Calu3 (cell line): ENCODE measurements at places on chromosomes 1 and 21. TPM values are rescaled to one million over a fixed set of nuclear protein-coding genes. Genes with fewer than 3 reads are reported as not detected.

Gene OR6K3
- not detected in 2 replicates for total RNA-seq

DNA sequence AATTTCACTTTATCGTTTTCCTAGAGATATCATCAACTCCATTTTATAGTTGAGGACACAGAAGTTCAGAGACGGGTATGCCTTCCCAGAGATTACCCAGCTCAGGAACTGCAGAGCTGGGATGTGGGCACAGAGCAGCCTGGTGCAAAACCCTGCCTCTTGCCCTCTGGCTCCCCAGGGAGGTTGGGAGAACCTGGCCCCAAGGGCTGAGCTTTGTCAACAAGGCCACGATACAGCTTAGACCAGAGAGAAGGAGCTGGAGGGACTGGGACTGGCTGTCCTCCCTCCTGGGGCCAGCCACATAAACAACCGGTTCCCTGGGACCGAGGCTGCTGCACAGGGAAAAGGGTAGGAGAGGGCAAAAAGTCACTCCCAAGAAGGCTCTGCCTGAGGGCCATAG, 3.8 kb downstream of the RIMS3 start:
- H3K27me3 ChIP-seq: no peaks in the 10 kb centered on the region
- no peak overlapping the region for H3K4me3 ChIP-seq
- H3K27ac ChIP-seq: no peak overlapping the region
- DNase-seq: no peak
- H3K4me1 ChIP-seq: peaks cover 28% of the 10 kb centered on the region
- no peaks in the 10 kb centered on the region for H3K36me3 ChIP-seq

GRCh38 chr1:53123453-53124140, 18.8 kb downstream of the SLC1A7 start:
- peaks cover 9% of the 10 kb centered on the region for H3K27me3 ChIP-seq
- H3K27ac ChIP-seq: no peak overlapping the region
- H3K4me3 ChIP-seq: no peak overlapping the region
- DNase-seq: no peak
- peaks cover 11% of the 10 kb centered on the region for H3K4me1 ChIP-seq
- peaks cover 3% of the 10 kb centered on the region for H3K36me3 ChIP-seq

DNA sequence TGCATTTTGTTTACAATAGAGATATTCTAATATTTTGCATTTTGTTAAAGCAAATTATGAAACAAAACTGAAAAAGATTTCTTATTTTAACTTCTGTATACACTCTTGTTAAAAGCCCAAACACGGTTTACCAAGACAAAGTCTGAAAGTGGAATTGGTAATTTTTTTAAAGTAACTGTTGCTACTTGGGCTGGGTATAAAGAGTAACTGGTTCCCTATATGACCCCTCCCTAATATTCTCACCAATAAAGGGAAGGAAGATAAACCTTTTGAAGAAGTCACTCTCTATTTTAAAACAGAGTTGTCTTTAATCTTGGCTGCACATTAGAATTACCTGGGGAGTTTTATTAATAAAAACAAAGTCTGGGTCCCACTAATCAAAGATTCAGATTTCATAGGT, 27.4 kb downstream of the ARHGAP29 start:
- peaks cover 49% of the 10 kb centered on the region for H3K36me3 ChIP-seq
- no peak overlapping the region for H3K4me3 ChIP-seq
- no peaks in the 10 kb centered on the region for H3K27me3 ChIP-seq
- DNase-seq: no peak
- H3K4me1 ChIP-seq: peaks cover 9% of the 10 kb centered on the region

DNA sequence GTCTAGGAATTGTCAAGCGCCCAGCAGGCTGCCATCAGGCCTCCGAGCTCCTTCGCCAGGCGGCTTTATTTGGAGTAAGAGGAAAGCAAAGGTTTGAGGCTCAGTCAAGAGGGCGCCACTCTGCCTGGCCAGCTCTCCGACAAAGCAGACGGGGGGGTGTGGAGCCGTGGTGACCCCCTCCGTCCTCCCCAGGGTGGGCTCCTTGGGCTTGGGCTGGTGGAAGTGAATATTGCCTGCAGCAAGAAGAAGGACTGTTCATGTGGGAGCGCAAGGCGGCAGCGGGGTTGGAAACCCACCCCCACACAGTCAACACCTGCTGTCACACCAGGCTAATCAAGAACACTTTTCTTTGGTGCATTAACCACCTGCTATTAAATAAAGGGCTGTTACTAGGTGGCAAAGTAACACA, 14.6 kb downstream of the EPHX1 start:
- H3K4me1 ChIP-seq: no peaks in the 10 kb centered on the region
- H3K36me3 ChIP-seq: peaks cover 8% of the 10 kb centered on the region
- no peak overlapping the region for H3K4me3 ChIP-seq
- no peaks in the 10 kb centered on the region for H3K27me3 ChIP-seq

Gene SLC45A1
- total RNA-seq: 0.73 TPM in 2 replicates

Gene RRP1
- 37.2 and 49.4 TPM in 2 replicates for total RNA-seq

GRCh38 chr21:45362748-45363145, 42.2 kb upstream of the COL18A1 start:
- no peak overlapping the region for H3K27ac ChIP-seq
- DNase-seq: no peak
- H3K36me3 ChIP-seq: peaks cover 10% of the 10 kb centered on the region
- no peaks in the 10 kb centered on the region for H3K27me3 ChIP-seq
- H3K4me1 ChIP-seq: peaks cover 30% of the 10 kb centered on the region

DNA sequence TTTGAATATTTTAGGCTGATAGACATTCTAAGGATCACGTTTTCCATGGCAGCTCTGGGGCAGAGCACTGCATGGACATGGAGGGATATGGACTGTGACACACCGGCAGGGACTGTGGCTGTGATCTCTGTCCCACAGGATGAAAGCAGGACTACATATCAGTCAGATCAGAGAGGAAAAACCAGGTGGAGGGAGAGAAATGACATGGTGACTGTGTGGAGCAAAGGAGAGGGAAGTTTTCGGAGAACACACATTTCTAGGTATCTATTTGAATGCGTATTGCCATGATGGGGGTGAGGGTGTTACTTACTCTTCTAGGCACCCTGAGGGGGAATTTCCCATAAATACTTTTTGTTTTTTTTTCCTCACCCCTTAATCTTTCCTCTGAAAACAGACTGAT, 3.2 kb upstream of the CD1C start:
- H3K27ac ChIP-seq: no peak overlapping the region
- no peaks in the 10 kb centered on the region for H3K27me3 ChIP-seq
- no peaks in the 10 kb centered on the region for H3K36me3 ChIP-seq
- H3K4me1 ChIP-seq: peaks cover 8% of the 10 kb centered on the region
- no peak overlapping the region for H3K4me3 ChIP-seq

DNA sequence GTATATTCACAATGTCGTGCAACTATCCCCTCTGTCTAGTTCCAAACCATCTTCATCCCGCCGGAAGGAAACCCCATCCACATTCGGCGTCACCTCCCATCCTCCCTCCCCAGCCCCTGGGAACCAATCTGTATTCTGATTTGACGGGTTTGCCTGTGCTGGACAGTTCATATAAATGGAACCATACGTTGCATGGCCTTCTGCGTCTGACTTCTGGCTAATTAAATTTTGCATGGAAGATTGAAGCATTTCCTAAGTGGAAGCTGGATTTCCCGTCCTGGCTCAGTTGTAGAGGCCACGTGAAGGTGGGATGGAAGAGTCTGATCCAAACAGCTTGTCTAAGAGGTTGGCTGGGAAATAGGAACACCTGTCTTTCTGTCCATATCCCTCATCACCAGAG, 14.6 kb downstream of the SPSB1 start:
- no peak overlapping the region for H3K27ac ChIP-seq
- H3K27me3 ChIP-seq: no peaks in the 10 kb centered on the region
- H3K36me3 ChIP-seq: no peaks in the 10 kb centered on the region
- no peak for DNase-seq
- H3K4me3 ChIP-seq: no peak overlapping the region

DNA sequence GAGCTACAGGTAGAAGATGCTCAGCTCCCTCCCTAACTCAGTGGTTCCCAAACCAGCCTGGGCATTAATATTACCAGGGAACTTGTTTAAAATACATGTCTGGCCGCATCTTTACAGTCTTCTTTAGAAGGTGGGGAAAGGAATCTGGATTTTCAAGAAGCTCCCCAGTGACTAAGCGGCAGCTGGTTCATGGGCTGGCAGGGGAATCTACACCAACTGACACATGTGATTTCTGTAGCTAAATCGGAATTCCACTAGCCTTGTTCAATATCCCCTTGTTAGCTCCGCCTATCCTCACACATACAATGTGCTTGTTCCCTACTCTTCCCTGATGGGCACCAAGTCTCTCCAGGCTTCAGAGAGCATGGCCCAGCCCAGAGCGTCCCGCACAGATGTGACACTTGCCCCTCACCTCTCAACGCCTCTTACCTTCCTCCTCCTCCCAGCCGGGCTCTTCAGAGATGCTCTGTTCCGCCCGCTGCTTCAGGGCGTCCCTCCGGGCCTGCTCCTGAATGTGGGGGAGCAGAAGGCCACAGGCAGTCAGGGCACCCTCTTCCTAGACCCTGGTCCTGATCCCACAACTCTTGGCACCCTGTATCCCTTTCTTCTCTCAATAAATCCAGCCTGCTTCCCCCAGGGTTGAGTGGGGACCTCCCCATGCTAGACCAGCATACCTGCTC, 15.3 kb downstream of the TSSK3 start:
- peaks cover 56% of the 10 kb centered on the region for H3K36me3 ChIP-seq
- no peaks in the 10 kb centered on the region for H3K4me1 ChIP-seq
- no peak overlapping the region for H3K4me3 ChIP-seq
- no peak overlapping the region for H3K27ac ChIP-seq
- no peaks in the 10 kb centered on the region for H3K27me3 ChIP-seq
- DNase-seq: no peak

Gene TMPRSS3
- 10.3 and 14.0 TPM in 2 replicates for total RNA-seq

DNA sequence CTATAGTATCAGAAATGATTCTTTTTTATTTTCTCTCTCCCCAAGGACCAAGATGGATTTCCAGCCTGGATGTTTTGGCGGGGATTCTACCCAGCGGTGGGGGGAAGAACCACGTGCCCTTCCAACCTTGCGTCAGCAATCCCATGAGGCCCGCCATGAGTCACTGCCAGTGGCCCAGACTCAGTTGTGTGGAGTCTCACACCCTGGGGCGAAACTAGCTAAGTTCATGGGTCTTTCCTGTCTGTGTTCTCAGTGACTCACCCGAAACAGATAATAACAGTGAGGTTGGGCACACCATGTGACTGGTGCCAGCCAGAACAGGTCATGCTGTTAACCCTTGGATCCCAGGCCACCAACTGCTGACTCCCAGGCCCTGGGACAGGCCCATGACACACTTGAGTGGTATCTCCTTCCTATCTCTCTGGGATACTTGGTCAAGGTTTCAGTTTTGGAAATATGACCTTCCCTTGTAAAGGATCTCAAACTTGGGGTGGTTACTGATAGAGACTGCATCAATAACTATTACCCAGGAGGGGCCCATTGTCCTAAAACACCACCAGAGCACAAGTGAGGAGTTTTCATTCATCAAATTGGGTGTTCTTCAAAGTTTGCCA, 98.0 kb upstream of the DUSP10 start:
- peaks cover 88% of the 10 kb centered on the region for H3K4me1 ChIP-seq
- H3K36me3 ChIP-seq: peaks cover 21% of the 10 kb centered on the region

Gene DHCR24
- 448 and 469 TPM in 2 replicates for total RNA-seq

GRCh38 chr1:229883504-229884200, 183.4 kb upstream of the GALNT2 start:
- peaks cover 97% of the 10 kb centered on the region for H3K27me3 ChIP-seq
- H3K4me1 ChIP-seq: no peaks in the 10 kb centered on the region
- H3K4me3 ChIP-seq: no peak overlapping the region
- no peaks in the 10 kb centered on the region for H3K36me3 ChIP-seq

Gene NCSTN
- 128 and 135 TPM in 2 replicates for total RNA-seq

- no peak overlapping the region for H3K27ac ChIP-seq
- DNase-seq: no peak
- no peaks in the 10 kb centered on the region for H3K4me1 ChIP-seq
- H3K27me3 ChIP-seq: no peaks in the 10 kb centered on the region
- no peak overlapping the region for H3K4me3 ChIP-seq
- peaks cover 12% of the 10 kb centered on the region for H3K36me3 ChIP-seq
Observed at GRCh38 chr1:92076363-92076762, 1.2 kb upstream of the SETSIP start.
